ENCODE measurements at places on chromosomes 3 and 15.

DNA sequence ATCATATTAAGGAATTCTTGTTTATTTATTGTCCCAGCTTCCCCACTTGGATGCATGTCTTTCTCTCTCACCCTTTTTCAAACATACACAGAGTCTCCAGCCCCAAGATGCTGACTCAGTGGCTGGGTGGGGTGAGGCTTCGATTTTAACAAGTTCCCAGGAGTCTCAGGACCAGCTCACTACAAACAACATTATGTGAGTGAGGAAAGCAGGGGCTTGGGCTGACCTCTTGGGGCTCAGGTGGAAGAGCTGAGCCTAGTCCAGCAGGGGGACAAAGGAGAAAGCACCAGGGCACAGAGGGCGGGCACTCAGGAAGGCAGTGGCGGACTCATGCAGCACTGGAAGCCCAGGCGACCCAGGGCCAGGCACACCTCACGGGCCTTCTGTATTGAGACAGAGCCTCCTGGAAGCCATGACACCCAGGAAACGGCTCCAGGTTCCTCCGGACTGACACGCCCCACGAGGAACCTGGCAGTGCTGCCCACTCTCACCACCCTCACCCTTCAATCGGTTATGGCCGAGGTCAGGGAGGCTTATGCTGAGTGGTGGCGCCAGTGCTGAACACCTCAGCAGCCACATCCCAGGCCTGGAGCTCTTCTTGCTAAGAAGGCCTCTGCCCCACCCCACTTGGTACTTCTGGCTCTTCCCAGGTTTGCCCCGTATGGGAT lies 97.4 kb downstream of the LRIG1 start:
- DNase-seq, result no peak

GRCh38 chr3:66322436-66322835 lies 101.6 kb downstream of the SLC25A26 start:
- peak; percentile 17 for DNase-seq

DNA sequence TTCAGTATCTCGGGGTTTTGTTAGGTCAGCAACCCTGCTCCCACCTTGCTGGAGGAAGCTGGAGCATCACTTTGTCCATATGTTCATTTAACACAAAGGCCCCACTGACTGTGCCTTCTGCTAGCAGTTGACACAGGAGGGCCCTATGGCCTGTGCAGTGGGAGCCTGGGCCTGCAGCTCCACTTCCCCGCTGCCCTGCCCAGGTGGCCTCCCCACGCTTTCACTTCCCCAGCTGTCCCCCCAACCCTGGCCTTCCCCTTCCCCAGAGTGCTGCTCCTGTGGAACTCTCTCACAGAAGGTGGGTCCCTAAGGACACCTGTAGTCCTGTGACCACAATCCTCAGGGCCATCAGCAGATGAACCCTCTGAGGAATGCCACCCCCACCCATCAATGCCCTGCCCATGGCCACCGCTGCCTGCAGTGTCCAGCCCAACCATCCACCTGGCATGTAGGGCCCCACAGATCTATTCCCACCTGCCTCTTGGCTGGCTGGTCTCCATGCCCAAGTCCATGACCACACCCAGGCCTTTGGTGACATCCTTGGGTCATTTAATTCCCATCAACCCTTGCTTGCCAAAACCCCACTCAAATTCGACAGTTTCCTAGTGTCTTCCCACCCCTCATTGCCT lies 13.5 kb downstream of the TBC1D21 start:
- DNase-seq, result no peak

DNA sequence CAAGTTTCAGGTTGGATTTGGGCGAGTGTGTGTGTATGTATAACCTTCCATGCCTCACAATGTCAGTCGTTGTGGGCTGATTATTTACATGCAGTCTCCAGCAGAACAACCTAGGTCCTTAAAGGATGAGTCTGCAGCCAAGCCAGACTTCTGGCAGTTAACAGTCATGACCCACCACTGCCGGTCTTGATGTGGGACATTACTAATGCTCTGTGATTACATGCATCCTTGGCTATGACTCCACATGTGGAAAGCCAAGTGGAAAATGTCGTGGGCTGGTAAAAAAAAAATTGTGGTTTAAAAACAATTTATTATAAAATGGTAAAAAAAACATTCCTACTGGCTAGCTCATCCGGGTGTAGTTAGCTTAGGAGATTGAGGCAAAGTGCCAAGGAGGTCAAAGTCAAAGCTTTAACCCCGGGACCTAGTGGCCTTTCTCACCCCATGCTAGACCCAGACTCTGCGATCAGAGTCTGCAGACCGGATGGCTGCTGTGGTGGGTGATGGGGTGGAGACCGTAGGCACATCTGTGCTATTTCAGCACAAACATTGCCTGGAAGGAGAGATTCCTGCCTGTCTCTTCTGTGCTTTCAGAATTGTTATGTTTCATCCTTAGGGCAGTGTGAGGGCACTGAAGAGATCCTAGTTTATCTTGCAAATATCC lies 6.8 kb downstream of the RARRES1 start:
- DNase-seq, result peak; percentile 92

- peak; percentile 94 for DNase-seq
These were observed 25.5 kb downstream of the RLBP1 start for GRCh38 chr15:89195836-89196235.

DNA sequence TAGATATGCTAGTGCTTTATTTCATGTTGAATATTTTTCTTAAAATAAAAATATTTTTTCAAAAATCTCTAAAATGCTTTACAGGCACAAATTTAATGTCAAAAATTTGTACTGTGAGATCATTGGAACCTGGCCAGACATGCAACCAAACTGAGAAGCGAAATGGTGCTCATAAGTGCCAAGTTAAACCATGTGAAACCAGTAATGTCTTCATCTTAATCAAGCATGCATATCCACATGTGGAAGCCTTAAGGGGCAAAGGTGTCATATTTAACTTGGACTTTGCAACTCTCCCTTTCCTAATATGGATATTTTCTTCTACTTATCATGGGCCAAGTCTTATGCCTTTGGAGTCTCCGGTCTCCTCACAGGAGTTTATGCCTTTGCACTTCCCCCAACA lies 208.9 kb upstream of the COL8A1 start:
- DNase-seq, result no peak

- DNase-seq, result peak; percentile 61
These were observed 57.1 kb upstream of the POU1F1 start for GRCh38 chr3:87333393-87333892.

- no peak for DNase-seq
These were observed 56.3 kb downstream of the KLF15 start for GRCh38 chr3:126300761-126301481.

GRCh38 chr3:10333349-10333650 lies 12.4 kb upstream of the SEC13 start:
- no peak for DNase-seq

DNA sequence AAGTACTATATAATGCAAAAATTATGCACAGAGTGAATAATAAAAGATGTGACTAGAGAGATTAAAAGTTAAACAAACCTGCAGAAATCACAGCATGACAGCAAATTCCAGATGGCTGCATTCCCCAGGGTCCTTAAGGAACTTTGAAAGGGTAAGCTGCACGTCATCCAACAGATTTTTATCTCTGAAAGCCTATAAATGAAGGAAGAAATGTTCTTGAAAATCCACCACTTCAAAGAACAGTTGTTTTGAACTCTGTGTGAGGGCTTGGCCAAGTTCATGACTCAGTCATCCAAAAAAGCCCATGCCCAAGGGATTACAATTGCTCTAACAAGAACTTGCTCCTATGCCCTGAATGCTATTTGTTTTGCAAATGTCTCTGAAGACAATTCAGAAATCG lies 603.6 kb downstream of the PLOD2 start:
- DNase-seq, result no peak

GRCh38 chr3:184428561-184429175 lies 48.8 kb downstream of the CHRD start:
- DNase-seq, result peak; percentile 64

DNA sequence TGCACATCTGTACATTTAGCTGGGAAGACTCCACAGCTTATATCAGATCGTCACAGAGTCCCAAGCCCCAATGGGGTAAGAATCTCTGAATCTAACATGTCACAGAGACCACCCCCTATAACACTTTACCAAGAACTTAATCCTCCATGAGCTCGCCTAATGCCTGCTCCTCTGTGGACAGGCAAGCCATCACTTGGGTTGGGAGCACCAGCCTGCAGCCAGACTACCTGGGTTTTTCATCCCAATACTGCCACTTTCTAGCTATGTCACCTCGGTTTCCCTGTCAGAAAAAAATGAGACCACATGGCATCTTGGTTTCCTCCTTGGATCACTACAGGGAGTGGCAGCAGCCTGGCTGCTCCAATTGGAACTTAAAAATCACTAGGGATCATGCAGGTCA lies 277.9 kb upstream of the TLE3 start:
- no peak for DNase-seq

- no peak for DNase-seq
These were observed 9.6 kb upstream of the MUSTN1 start for GRCh38 chr3:52844290-52844975.

DNA sequence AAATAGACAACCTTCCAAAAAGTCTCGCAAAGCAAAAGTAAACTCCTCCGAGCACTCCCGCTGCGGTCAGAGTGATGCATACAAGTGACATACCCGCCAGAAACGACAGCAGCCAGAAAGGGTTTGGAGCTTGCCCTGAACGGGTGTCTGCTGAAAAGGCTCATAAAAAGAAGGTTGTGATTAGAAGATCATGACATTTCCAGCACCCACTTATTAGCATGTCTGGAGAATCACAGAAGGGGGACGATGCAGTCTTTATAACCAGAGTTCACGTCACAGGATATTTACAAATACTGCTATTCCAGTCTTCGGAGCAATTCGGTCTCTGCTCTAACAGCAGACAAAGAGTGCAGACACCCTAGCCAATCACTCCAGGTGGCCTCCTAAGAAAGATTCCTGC lies 59.1 kb upstream of the FRMD4B start:
- DNase-seq, result no peak

DNA sequence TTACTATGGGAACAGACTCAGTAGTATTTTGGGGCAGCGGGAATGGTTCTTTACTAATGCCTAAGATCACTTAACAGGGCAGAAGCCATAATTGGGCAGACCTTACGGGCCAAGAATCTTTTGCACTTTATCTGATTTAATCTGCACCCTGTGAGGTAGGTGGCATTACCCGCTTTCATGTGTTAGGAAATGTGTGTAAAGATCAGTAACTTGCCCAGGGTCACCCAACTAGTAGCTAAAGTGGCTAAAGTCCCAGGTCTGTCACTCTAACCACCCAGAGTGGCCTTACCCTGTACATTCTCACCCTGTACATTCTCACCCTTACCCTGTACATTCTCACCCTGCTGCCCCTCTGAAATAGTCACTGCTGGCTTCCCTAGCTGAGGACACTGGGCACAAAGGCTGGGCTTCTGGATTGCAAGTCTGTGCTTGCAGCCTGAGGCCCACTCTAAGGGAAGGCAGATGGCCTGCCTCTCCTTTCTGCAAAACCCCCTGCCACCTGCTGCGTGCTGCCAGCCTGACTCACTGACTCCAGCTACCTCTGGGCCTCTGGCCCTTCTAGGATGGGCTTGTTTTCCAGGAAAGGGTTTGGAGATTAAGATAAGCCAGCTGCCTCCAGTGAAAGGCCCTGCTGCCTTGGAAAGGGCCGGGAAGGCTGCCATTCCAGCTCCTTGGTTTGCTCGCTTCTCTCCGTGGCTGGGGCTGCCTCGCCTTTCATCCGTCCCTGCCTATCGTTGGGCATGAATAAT lies 37.5 kb upstream of the MYZAP start:
- no peak for DNase-seq

GRCh38 chr3:11556851-11557644 lies 86.7 kb downstream of the VGLL4 start:
- DNase-seq, result peak; percentile 82

- no peak for DNase-seq
These were observed 3.2 kb upstream of the FBXL22 start for GRCh38 chr15:63593705-63594671.

- DNase-seq, result no peak
These were observed 129.6 kb downstream of the ADAMTS17 start for GRCh38 chr15:100211855-100212850.

All from GM03348 (cell line).